ENCODE measurements at places on chromosomes 13 and 19.

DNA sequence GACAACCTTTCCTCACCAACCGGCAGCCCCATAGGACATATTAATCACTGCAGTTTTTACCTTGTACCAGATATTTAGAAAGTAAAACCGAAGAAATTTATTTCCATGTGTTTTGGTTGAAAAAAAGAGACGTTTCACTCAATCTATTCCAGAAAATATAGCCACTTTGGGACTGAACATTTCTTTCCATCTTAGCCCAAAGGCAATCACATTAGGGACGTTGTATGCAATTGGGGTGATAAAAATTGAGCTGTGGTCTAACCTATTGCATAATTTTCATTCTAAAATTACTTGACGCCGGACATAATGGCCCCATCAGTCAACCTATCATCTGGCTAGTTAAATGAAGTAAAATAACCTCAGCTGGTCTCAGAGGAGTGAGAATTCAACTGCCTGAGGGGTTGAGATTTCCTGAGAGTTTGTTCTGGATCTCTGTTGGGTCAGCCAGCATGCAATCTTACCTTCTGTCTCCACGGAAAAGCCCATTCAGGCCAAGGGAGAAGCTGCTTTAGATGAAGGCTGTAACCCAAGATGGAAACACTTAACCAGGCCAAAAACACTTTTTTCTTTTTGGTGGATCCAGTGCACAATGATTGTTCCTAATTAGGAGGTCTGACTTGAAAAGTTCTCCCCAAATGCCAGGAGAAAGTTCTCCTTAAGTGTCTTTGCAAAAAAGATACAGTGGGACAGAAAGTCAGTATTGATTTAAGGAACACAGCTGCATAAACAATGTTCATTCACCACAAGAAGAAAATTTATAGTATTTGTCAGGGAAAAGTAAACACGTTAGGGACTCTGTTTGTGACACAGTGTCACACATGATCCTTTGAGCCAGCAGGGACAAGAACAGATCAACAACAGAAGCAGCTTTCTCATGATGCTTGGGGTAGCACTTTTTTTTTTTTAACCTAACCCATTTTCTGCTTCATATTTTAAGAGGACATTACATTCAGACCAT lies 34.1 kb downstream of the DLEU7 start:
- no peak for DNase-seq

GRCh38 chr13:46687810-46688209 lies 109.2 kb downstream of the ESD start:
- DNase-seq: no peak

GRCh38 chr13:70380809-70381208 lies 272.6 kb upstream of the KLHL1 start:
- DNase-seq: no peak

DNA sequence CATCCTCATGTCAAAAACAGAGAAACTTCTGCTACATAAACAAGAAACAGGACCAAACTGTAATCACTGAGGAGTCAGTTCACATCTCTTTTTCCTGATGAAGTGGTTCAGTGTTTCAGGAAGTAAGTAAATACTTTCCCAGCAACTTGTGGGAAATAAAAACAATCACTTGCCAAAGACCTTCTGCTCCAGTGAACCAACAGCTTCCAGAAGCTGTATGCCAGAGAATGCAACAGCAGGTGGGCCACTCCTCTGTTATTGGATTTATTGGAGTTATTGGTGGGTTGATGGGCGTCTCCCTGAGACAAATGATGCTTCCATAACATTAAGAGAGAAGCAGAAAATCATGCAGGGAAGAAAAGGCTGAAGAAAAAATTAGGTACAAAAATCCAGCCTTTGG lies 9.9 kb downstream of the SLC6A16 start:
- no peak for DNase-seq

- DNase-seq: peak; percentile 42
Measured at GRCh38 chr19:7598180-7598579, 2.5 kb downstream of the CAMSAP3 start.

- DNase-seq: no peak
Measured at GRCh38 chr19:8265872-8266271, 42.3 kb downstream of the CD320 start.

DNA sequence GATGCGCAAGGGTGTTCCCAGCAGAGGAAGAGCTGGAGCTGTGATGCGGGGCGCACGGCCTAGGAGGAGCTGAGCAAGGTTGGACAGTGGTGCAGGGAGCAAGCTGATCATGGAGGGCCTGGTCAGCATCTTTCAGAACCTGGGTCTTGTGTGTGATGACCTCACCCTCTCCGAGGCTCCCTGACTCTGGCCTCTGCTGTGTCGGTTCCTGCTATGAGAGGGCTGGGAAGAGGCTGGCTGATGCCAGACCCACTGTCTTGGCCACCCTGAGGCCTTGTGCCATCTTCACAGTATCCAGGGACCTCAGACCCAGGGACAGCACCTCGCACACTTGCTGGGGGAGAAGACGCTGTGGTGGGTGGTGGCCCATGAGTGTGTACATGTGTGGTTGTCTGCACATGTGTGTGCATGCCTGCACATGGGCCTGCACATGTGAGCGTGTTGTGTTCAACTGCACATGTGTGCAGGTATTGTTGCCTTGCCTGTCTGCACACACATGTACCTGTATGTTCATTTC lies 16.5 kb upstream of the C13orf46 start:
- no peak for DNase-seq
